ENCODE measurements at places on chromosomes 6 and 20. TPM values are rescaled to one million over a fixed set of nuclear protein-coding genes. Genes with fewer than 3 reads are reported as not detected.

Gene GPR6
- not detected for total RNA-seq

Gene ABHD12
- 75.8 TPM for total RNA-seq

Gene MEP1A
- total RNA-seq = not detected

Gene VNN1
- 0.83 TPM for total RNA-seq

Gene C20orf204
- total RNA-seq = 5.1 TPM

All from suprapubic skin (tissue), 4 donors.